HT-29 (cell line): ENCODE measurements at places on chromosomes 11 and 22. TPM values are rescaled to one million over a fixed set of nuclear protein-coding genes. Genes with fewer than 3 reads are reported as not detected.

GRCh38 chr11:112886434-112887370 lies 74.5 kb upstream of the NCAM1 start:
- DNase-seq = no peak

DNA sequence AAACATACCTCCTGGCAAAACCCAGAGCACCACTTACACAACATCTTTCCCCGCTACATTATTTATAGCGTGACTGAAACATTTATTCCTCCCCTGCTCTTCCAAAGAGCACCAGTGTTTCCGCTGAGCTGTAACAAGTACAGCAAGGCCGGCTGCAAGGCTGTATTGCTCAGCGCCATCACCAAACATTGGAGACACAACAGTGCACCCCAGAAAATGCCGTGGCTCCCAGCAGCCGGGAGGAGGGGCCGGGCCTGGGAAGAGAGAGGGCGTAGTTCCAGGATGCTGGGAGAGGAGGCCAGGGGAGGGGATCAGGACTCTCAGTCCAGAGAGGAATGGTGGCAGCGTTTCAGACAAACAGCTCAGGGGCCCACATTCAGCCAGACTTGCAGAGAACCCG lies 133.2 kb downstream of the DSCAML1 start:
- no peak for DNase-seq

- no peak for DNase-seq
Measured at GRCh38 chr11:95835351-95835750, 45.1 kb downstream of the CEP57 start.

DNA sequence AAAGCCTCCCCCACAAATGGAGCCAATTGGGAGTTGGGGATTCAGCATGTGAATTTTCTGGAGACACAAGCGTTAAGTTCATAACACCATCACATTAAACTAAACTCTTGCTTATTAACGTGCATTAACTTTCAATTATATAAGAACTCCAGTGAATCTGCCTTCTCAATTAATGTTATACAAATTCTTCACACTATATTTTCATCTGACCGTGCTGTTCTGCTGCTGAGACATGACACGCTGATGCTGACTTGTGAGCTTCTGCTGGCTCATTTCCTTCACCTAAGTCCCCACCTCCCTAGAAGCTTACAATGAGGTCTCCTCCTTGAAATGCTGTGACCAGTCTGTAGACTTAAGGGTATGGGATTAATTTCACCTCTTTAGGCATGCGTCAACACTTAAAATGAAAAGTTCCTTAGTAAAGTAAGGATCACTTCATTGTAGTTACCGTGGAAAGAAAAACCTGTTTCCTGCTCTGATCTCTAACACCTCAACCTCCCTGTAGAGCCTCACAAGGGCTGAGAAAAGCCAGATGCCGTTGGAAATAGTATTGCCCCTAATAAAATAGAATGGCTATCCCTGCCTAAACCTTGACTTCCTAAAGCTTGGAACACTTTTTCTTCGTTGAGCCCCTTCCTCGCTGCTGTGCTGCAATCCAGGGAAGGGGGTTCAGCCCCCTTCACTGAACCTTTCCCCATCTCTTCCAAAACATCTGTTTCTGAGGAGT lies 2.2 kb downstream of the HBG2 start:
- DNase-seq = no peak

DNA sequence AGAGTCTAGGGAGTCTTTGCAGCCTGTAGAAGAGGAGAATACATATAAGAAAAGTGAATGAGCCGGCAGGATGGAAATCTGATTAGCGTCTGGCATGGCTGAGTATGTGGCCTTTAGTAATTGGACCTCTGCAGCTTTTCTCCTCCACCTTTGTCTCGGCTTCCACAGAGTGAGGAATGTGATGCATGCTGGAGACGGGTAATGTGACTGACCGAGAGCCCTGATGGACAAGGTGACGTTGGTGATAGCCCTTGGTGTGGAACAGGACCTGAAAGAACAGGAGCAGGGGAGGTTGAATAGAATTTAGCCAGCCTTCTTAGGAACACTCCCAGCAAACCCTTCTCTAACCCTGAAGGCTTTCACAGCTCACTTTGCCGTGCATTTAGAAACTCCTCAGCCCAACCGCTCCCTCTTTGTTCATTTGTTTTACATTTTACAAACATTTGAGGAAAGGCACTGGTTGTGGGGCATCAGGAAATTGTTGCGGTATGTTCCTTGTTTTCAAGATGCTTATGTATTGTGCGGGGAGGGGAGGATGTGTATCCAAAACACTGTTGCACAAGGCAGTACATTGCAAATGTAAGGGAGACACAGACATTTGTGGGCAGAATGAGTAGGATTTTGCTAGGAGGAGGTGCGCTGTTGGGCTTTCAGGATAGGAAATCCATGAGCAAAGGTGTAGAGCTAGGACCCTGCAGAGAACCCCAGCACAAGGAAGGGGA lies 6.9 kb downstream of the GTPBP1 start:
- no peak for DNase-seq

GRCh38 chr11:117678658-117679406 lies 118.2 kb downstream of the DSCAML1 start:
- no peak for DNase-seq

- no peak for DNase-seq
Measured at GRCh38 chr11:105858841-105859240, 163.2 kb downstream of the MSANTD4 start.

GRCh38 chr22:21858025-21858764 lies 9.2 kb downstream of the MAPK1 start:
- no peak for DNase-seq

- DNase-seq = no peak
Measured at GRCh38 chr22:39820256-39820655, 73.3 kb downstream of the ENTHD1 start.

DNA sequence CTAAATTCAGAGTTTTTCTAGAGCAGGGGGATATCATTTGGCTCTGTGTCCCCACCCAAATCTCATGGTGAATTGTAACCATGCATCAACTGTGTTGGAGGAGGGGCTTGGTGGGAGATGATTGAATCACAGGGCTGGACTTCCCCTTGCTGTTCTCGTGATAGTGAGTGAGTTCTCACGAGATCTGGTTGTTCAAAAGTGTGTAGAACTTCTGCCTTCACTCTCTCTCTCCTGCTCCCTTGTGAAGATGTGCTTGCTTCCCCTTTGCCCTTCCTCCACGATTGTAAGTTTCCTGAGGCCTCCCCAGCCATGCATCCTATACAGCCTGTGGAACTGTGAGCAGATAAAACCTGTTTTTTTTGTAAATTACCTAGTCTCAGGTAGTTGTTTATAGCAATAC lies 22.0 kb upstream of the FBLN1 start:
- DNase-seq = no peak

DNA sequence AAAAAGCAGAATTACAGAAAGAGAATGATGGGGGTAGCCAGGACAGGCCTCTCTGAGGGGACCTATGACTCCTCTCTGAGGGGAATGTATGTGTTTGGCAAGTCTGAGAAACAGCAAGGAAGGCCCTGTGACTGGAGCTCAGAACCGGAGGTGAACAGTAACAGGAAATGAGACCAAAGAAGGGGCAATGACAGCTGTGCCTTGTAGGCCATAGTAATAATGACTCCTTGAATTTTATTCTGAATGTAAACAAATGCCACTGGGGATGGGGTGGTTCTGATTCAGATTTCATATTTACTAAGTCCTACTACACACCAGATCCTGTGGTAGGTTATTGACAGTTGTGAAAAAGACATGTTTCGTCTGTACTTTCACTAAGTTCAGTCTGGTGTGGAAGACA lies 52.8 kb upstream of the APOA1 start:
- no peak for DNase-seq

GRCh38 chr22:36332623-36333332 lies 55.0 kb downstream of the MYH9 start:
- peak; percentile 76 for DNase-seq

DNA sequence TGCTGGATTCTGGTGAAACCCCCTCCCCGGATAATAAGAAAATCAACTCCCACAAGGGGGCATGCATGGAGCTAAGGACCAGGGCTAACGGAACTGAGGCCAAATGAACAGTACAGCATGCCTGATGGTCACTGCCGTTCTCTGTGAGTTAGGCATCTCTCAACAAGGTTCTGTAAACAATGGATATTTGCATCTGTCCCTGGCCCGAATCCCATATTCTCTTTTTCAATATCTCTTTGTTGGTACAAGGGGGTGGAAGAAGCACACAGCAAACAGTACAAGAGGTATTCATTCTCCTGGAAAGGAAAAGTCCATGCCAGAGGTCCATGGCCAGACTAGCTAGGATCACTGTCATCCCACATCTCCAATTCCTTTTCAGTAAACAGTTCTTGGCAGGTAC lies 32.2 kb upstream of the APOA1 start:
- DNase-seq = no peak

- DNase-seq = peak; percentile 22
Measured at GRCh38 chr22:41352058-41352457, 29.7 kb upstream of the TEF start.

DNA sequence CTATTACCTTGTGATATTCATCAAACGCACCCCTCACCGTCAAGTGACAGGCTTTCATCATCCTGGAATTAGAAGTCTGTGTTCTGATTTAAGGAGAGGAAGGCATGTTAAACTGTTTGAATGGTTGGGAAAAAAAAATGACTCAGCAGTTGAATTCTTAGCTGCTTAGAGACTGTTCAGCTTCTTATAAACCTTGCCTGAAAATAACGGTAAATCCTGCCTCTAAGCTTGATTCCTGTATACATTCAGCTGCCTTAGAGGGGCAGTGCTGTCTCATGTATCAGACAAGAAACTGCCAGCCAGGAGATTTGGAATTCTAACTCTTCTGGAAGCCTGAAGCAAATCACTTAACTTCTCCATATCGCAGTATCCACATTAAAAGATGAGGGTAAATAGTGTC lies 437.4 kb downstream of the JRKL start:
- peak; percentile 7 for DNase-seq

GRCh38 chr11:64381350-64381749 lies 22.4 kb downstream of the RPS6KA4 start:
- DNase-seq = no peak

The PNPLA3 gene
- total RNA-seq = 0.15 TPM in 1 of 2 replicates, not detected in the other

The SYTL2 gene
- 16.6 and 18.7 TPM in 2 replicates for total RNA-seq

The DRG1 gene
- 17.4 and 28.8 TPM in 2 replicates for total RNA-seq

The NRXN2 gene
- not detected in 2 replicates for total RNA-seq
